ENCODE measurements at places on chromosomes 5 and 9. TPM values are rescaled to one million over a fixed set of nuclear protein-coding genes. Genes with fewer than 3 reads are reported as not detected.

DENND4C gene
- polyA plus RNA-seq = 17.4 TPM

WASHC1 gene
- polyA plus RNA-seq = 8.7 TPM

DOCK8 gene
- polyA plus RNA-seq = 0.54 TPM

PCDHB9 gene
- 0.11 TPM for polyA plus RNA-seq

ADRA1B gene
- 6.5 TPM for polyA plus RNA-seq

SLC45A2 gene
- not detected for polyA plus RNA-seq

PDE8B gene
- 4.0 TPM for polyA plus RNA-seq

HCN1 gene
- not detected for polyA plus RNA-seq

CD14 gene
- polyA plus RNA-seq = 2.0 TPM

HTR1A gene
- polyA plus RNA-seq = not detected

SLC34A1 gene
- polyA plus RNA-seq = not detected

PTGES gene
- polyA plus RNA-seq = 58.8 TPM

TRIM36 gene
- 0.63 TPM for polyA plus RNA-seq

ARL15 gene
- polyA plus RNA-seq = 8.6 TPM

AGXT2 gene
- not detected for polyA plus RNA-seq

DBH gene
- not detected for polyA plus RNA-seq

LHX3 gene
- polyA plus RNA-seq = not detected

IRX2 gene
- 0.67 TPM for polyA plus RNA-seq

MPDZ gene
- 19.5 TPM for polyA plus RNA-seq

PCDHGA12 gene
- not detected for polyA plus RNA-seq

ECSCR gene
- not detected for polyA plus RNA-seq

ANXA1 gene
- polyA plus RNA-seq = 1,601 TPM

PCDHGC4 gene
- not detected for polyA plus RNA-seq

TAS2R1 gene
- polyA plus RNA-seq = not detected

CDH18 gene
- not detected for polyA plus RNA-seq

CAVIN4 gene
- polyA plus RNA-seq = 0.86 TPM

ERCC8 gene
- polyA plus RNA-seq = 21.3 TPM

MXD3 gene
- 15.2 TPM for polyA plus RNA-seq

POLR3G gene
- polyA plus RNA-seq = 17.5 TPM

TXNDC15 gene
- 76.7 TPM for polyA plus RNA-seq

SELENOP gene
- polyA plus RNA-seq = 0.14 TPM

ANKRD20A1 gene
- 0.25 TPM for polyA plus RNA-seq

CDH6 gene
- polyA plus RNA-seq = 0.25 TPM

STC2 gene
- polyA plus RNA-seq = 52.3 TPM

Measured in A549 (cell line).